ENCODE measurements at places on chromosomes 1 and 21.

DNA sequence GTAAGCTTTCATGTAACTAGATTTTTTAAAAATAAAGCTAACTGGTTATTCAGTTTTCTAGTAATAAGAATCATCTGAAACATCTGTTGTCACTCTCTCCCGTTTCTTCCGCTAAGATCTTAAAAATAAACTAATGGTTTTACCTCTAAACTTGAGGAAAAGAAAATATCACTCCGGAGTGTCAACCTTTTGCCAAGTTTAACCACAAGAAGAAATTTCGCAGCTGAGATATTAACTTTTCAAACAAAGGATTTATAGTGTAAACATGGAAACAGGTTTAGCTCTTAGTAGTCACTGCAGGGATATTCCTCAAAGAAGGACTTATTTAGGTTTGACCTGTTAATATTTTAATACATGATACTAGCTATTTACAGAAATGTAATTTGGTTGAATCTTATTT, 954.9 kb downstream of the ADGRL2 start:
- no peak for DNase-seq

- DNase-seq = no peak
These were observed 16.9 kb downstream of the CRB1 start for GRCh38 chr1:197284966-197285365.

DNA sequence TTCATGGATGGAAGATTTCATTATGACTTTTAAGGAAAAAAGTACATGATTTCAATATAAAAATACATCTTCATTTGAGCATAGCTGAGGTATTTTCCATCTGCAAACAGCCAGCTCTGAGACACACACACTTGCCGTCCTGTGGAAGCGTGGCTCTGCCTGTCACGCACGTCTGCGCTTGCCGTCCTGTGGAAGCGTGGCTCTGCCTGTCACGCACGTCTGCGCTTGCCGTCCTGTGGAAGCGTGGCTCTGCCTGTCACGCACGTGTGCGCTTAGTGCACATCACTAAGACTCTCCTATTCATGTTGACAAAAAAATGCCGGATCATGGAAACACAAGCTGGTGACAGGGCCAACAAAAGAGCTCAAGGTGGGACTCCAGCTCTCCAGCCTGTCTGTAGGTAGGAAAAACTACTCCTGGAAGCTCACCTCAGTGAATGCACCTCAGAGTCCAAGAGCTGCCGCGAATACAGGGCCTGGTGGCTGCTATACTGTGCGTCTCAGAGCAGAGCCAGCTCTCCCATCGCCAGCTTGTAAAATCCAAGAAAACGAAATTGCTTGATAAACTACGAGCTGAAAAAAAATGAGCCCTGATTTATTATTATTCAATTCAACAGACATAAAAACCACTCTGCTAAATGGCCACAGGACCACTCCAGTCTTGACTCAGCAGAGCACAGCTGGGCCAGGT, 69.3 kb downstream of the SLC37A1 start:
- DNase-seq = no peak

GRCh38 chr1:93607814-93608186, 73.8 kb downstream of the BCAR3 start:
- DNase-seq = no peak

DNA sequence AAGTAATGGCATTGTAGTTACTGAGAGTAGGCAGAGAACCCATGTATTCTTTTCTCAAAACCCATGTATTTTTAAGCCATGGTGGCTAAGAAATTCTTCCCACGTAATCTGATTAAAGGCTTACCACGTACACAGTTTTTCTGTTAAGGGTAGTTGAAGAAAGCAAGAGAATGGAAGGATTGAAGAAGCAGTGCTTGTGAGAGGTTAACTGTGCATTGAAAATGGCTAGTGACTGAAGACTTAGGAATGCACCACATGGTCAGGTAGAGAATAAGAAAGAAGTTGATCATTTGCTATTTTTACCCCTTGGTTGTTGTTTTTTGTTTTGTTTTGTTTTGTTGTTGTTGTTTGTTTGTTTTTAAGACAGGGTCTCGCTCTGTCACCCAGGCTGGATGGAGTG, 178.9 kb upstream of the SNX7 start:
- DNase-seq = no peak

GRCh38 chr1:67590329-67590728, 94.7 kb upstream of the GADD45A start:
- DNase-seq = peak; percentile 51

DNA sequence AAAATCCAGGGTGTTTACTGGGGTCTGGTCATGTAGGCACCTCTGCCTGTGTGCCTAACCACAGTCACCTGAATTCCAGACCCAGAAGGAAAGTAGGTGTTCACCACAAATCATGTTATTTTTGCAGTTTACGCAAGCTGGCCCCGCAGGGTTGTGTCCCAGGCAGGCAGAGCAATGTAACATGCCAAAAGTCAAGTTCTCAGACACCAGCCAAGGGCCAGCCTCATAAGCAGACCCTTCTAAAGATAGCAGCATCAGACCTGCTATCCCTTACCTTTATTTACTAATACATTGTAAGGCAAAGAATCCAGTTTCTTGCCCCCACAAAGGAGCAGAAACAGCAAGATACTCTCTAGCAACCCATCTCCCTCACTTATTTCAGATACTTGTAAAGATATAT, 83.0 kb downstream of the GPR161 start:
- DNase-seq = no peak

DNA sequence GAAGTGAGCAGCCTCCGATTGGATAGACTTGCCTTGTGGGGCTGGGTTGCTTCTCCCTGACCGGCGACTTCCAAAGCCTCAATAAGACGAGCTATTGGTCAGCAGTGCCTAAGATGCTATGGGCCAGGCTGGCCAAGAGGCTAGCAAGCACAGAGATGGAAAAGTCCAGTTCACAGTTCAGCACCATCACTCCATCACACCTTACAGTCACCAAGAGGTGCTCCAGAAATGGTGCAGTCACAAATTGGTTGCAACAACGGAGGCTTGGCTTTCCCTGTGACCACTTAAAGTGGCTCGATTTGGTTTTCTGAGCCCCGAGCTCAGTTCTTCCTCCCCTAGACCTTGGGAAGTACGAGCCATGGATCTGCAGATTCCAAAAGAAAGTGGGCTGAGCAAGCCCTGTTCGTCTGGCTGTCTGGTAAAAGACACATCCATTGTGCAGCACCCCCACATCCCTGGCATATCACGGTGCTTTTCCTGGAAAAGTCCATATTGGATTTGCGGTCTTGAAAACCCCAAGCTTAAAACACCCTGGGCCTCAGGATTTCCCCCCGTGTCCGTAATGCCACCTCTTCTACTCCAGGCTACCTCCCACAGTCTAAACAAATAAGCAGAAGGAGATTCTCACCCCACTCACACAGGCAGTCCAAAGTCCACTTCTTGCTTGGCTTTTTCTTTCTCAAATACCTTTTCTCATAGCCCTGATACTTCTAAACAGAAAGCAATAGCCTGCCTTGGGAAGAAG, 1.3 kb downstream of the SLAMF1 start:
- no peak for DNase-seq

DNA sequence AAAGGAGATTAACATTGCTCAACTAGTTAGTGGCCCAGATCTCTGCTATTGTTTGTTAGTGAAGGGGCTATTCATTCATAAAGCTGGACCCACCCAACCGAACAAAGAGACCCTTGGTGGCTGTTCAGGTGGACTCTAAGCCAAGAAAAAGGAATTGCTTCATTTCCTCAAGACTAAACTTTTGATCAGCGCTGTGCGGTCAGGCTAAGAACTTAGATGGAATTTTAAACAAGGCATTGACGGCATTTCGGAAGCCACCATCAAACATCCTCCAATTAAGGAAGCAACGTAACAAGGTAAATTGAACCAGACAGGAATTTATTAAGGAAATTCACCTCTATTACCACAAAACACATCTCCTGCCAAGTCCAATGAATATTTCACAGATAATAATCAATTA, 19.9 kb upstream of the SHCBP1L start:
- DNase-seq = no peak

DNA sequence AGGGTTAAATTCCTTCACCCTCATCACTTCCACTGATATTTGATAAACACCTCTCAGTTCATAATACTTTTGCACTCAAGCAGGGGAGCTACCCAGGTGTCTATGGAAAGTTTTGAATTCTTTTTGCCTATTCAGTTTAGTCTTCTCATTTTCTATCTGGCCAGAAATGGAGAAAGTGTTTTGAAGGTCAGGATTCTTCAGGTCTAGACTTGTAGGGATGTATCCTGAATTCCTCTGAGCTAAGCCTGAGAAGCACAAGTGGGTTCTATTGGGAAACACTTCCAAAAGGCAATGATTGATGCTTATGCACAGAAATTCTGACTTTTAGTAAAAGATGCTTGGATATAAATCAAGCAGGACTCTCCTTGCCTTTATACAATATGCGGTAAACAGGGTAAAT, 217.8 kb upstream of the HOOK1 start:
- no peak for DNase-seq

DNA sequence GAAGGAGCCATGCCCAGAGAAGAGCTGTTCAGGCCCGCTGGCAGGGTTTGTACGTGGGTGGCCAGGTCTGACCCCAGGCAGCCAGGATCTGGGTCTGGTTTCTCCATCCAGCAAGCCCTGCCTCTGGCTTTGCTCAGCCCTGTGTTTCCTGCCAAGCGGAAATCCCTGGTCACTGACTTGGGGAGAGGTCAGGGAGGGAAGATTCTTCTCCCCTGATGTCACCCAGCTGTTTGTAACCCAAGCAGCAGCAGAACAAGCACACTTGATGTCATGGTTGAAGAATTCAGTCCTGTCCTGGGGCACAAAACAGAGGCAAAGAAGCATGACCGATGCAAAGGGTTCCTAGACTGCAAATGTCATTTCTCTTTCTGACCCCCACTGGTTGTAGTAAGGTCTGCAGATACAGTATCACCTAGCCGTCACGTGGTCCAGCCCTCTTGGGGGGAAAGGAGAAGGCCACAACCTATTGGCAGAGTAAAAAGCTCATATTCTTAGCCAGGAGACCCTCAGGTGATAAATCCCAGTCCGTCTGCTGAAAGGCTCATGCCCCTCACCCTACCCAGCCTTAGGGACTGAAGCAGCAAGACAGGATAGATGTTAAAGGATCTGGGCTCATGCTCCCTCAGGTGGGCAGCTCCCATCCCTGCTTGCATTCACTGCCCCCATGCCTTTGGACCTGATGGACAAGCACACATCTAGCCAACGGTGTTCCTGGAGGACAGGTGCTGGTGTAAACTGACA, 120.9 kb downstream of the SYT2 start:
- no peak for DNase-seq

- DNase-seq = no peak
These were observed 286.9 kb upstream of the USP25 start for GRCh38 chr21:15442743-15443469.

GRCh38 chr1:99180343-99180808, 83.9 kb upstream of the PLPPR4 start:
- peak; percentile 87 for DNase-seq

- no peak for DNase-seq
These were observed 95.0 kb downstream of the KCND3 start for GRCh38 chr1:111894497-111894896.

- no peak for DNase-seq
These were observed 24.5 kb upstream of the NTNG1 start for GRCh38 chr1:107116306-107116790.

GRCh38 chr1:61120998-61121397, 38.6 kb downstream of the NFIA start:
- no peak for DNase-seq

GRCh38 chr1:234670967-234671626, 61.1 kb upstream of the IRF2BP2 start:
- DNase-seq = no peak

DNA sequence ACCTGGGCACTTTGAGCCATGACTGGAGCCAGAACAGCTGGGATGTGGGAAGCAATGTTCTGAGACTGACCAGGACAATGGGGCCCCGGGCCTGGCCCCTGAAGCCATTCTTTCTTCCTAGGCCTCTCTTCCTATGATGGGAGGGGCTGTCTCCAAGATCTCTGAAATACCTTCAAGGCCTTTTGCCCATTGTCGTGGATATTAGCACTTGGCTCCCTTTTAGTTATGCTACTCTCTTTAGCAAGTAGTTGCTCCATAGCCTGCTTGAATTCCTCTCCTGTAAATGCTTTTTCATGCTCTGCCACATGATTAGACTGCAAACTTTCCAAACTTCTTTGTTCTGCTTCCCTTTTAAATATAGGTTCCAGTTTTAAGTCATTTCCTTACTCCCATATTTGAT, 262.9 kb upstream of the CACYBP start:
- no peak for DNase-seq

- peak; percentile 32 for DNase-seq
These were observed 1.2 kb upstream of the UBAP2L start for GRCh38 chr1:154219541-154219940.

- DNase-seq = no peak
These were observed 284.0 kb downstream of the PTPRC start for GRCh38 chr1:198922638-198923430.

GRCh38 chr1:213251972-213252371, 200.9 kb downstream of the RPS6KC1 start:
- no peak for DNase-seq

DNA sequence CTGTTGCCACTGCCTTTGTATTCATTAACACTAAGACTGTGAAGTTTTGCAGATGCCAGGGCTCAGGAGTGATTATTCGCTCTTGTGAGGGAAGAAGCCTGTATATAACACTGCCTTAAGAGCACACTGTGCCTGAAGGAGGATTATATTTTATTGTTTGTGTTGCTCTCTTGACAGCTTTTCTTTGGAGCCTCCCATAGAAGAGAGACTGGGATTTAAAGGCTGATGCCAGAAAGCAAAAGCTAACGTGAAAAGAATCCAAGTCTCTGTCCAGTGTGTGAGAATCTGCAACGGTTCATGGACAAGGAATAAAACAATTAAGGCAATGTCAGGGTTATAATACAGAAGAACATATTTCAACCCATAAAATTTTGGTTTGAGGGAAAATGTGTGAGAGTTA, 316.8 kb downstream of the NFIA start:
- DNase-seq = no peak

- DNase-seq = no peak
These were observed 139.2 kb downstream of the TM2D1 start for GRCh38 chr1:61585714-61586113.

GRCh38 chr1:32247983-32248889, 1.2 kb downstream of the FAM167B start:
- peak; percentile 67 for DNase-seq

- no peak for DNase-seq
These were observed 254.4 kb downstream of the FAF1 start for GRCh38 chr1:50705699-50706098.

DNA sequence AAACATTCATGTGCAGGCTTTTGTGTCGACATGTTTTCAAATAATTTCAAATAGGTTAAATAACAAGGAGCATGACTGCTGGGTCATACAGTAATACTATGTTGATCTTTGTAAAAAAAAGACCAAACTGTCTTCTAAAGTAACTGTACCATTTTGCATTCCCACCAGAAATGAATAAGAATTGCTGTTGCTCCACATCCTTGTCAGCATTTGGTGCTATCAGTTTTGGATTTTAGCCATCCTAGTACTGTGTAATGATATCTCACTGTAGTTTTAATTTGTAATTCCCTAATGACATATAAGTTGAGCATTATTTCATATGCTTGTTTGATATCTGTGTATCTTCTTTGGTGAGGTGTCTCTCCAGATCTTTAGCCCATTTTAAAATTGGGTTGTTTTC, 11.6 kb downstream of the UROD start:
- no peak for DNase-seq

Measured in common myeloid progenitor, CD34-positive (primary cell).